ENCODE measurements at places on chromosomes 1 and 21.
A peak's percentile ranks its signal among the peaks of the same experiment; 100 is the strongest.

DNA sequence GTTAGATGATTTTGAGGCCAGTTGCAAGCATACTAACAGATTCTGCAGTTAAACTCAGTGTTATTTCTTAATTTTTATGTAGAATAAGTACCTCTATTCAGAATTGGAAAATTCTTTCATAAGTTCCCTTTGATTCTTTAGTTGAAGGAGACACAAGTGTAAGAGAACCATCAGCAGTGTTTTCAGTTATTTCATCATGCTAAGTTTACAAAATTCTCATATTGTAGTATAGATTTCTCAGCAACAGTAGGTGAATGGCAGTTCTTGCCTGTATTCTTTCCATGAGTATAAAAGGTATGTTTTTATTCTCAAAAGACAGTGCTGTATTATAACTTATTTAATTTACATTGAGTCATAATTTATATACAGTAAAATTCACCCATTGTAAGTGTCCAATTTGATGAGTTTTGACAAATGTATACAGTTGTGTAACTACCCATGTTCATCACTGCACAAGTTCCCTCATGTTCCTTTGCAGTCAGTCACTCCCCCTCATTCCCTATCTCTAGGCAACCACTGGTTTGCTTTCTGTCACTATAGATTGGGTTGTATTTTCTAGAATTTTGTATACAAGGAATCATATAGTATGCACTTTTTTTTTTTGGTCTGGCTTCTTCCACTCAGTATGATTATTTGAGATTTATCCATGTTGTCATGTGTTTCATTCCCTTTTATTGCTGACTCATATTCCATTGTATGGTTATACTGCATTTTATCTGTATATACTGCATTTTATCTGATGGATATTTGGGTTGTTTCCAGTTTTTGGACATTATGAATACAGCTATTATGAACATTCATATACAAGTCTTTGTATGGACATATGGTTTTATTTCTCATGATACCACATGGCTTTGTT is 3.9 kb downstream of the RPS6KC1 start:
- DNase-seq, result no peak
- H3K4me1 ChIP-seq, result peaks cover 39% of the 10 kb centered on the region
- peak overlapping the region; percentile 41 for H3K27ac ChIP-seq
- no peak overlapping the region for H3K4me3 ChIP-seq

DNA sequence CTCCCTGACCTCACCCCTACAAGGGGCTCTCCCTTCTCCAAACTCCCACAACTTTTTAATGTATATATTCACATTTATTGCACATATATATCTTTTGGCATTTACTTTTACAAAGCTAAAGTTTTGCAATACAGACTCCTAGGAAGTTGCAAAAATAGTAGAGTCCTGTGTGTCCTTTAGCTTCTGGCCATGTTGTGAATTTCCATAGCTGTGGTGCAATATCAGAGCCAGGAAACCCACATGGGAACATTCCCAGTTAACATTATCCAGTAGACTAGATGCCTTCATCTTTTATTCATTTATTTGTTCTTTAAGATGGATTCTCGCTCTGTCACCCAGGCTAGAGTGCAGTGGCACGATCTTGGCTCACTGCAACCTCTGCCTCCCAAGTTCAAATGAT is 343.0 kb downstream of the PCP4 start:
- H3K27ac ChIP-seq, result no peak overlapping the region
- peaks cover 24% of the 10 kb centered on the region for H3K27me3 ChIP-seq
- no peaks in the 10 kb centered on the region for H3K36me3 ChIP-seq
- DNase-seq, result no peak
- no peaks in the 10 kb centered on the region for H3K4me1 ChIP-seq

DNA sequence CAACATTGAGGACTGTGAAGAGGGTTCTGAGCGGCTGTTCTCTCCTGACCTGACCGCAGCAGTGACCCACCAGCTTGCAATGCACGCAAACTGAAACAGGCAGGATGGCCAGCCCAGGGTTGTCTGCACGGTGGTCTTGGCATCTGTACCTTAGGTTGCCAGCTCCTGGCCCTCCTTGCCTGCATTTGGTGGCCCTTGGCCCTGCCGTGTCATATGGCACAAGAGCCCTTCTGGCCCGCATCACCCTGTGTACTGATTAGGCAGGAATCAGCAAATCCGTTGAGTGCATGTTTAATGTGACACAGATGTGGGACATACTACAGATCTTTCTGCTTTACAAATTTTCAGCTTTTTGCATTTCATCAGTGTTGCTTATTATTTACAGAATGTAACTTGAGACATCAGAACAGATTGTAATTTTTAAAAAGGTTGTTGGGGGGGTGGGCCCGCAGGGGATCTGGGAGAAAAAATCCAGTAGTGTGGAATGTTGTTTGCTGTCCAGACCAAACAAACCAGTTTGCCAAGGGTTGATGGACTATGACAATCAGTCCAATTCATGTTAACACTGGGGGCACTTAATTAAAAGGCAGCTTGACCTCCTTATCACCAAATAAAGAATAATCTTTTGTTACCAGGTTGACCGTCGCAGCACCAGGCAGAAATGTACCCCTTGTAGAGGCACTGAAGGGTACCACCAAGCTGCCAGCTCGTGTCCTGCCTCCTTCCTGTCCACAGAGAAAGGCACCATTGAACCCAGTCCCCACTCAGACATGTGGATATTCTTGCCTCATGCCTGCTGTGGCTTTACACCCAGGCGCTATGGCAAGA is 132.6 kb downstream of the DHRS3 start:
- DNase-seq, result no peak
- H3K4me3 ChIP-seq, result no peak overlapping the region
- peak overlapping the region; percentile 98 for H3K27ac ChIP-seq
- peaks cover 79% of the 10 kb centered on the region for H3K4me1 ChIP-seq
- peaks cover 21% of the 10 kb centered on the region for H3K36me3 ChIP-seq

DNA sequence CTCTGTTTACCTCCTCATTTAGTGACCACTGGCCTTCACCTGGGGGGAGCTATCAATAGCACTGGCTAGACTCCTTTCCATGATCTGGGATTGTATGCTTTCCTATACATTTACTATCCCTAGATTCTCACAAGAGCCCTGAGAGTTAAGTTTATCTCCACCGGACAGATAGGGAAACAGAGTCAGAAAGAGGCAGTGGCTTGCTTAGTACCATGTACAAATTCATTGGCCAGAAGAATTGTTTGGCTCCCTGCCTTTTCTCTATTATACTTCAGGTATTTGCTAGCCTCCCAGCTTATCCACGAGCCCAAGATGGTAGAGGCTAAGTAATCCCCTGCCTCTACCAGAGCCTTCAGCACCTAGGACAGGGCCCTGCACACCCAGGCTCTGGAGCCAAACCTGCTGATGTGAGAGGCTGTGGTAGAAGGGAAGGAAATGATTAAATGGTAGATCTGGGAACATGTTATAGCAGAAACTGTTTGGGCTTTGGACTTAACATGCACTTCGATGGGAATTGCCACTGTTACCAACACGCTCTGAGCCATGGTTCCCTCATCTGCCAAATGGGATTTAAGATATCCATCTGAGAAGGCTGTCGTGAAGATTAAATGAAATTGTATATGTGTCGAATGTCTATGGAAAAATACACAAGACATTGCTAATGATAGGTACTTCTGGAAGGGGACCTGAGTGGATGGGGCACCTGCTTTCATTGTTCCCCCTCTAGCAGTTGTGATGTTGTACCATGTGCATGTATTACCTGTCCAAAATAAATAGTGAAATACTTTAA is 3.1 kb upstream of the BLACAT1 start:
- no peak for DNase-seq
- no peak overlapping the region for H3K4me3 ChIP-seq
- H3K27ac ChIP-seq, result no peak overlapping the region
- peaks cover 72% of the 10 kb centered on the region for H3K27me3 ChIP-seq
- no peaks in the 10 kb centered on the region for H3K36me3 ChIP-seq
- H3K4me1 ChIP-seq, result peaks cover 16% of the 10 kb centered on the region

- H3K4me1 ChIP-seq, result peaks cover 14% of the 10 kb centered on the region
- no peak for DNase-seq
- no peaks in the 10 kb centered on the region for H3K27me3 ChIP-seq
- H3K27ac ChIP-seq, result no peak overlapping the region
- H3K36me3 ChIP-seq, result no peaks in the 10 kb centered on the region
These were observed 141.5 kb downstream of the PAPPA2 start for GRCh38 chr1:176604461-176604860.

DNA sequence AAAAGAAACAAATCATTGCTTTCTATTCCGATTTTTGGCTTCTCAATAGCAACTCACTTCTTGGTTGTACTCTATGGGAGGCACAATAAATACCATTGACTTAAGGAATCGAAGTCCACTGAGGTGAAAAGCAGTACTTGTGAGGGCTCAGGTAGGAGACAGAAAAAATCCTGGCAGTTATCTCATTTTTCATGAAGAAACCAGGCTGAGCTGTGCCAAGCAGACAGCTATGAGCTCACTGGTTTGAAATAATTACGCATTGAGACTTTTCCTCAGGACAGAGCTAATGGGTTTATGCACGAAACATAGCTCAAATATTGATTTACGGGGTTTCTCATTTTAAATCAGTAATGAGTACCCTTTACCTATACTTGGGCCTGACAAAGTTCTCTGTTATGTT is 18.5 kb downstream of the COLGALT2 start:
- peaks cover 67% of the 10 kb centered on the region for H3K4me1 ChIP-seq
- no peaks in the 10 kb centered on the region for H3K36me3 ChIP-seq
- no peaks in the 10 kb centered on the region for H3K27me3 ChIP-seq
- DNase-seq, result no peak

DNA sequence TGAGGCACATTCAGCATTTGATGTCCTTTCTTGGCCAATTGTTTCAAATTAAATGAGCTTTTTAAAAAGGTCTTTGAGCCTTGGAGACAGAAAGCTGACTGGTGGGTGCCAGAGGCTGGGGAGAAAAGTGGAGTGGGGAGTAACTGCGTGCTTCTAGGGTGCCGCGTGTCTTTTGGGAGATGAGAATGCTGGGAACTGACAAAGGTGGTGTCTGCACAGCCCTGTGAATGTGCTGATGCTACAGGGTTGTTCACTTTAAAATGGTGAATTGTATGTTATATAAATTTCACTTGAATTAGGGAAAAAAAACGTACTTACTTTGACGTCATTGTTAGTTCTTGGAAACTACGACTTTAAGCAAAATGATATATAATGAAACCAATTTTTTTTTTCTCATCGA is 8.1 kb upstream of the TFF1 start:
- no peak overlapping the region for H3K27ac ChIP-seq
- peaks cover 43% of the 10 kb centered on the region for H3K27me3 ChIP-seq
- no peak overlapping the region for H3K4me3 ChIP-seq
- no peak for DNase-seq
- no peaks in the 10 kb centered on the region for H3K36me3 ChIP-seq

- H3K36me3 ChIP-seq, result no peaks in the 10 kb centered on the region
- no peak overlapping the region for H3K4me3 ChIP-seq
- H3K27me3 ChIP-seq, result no peaks in the 10 kb centered on the region
- DNase-seq, result no peak
- H3K27ac ChIP-seq, result peak overlapping the region; percentile 16
These were observed 47.4 kb downstream of the PTPRC start for GRCh38 chr1:198686069-198686728.

DNA sequence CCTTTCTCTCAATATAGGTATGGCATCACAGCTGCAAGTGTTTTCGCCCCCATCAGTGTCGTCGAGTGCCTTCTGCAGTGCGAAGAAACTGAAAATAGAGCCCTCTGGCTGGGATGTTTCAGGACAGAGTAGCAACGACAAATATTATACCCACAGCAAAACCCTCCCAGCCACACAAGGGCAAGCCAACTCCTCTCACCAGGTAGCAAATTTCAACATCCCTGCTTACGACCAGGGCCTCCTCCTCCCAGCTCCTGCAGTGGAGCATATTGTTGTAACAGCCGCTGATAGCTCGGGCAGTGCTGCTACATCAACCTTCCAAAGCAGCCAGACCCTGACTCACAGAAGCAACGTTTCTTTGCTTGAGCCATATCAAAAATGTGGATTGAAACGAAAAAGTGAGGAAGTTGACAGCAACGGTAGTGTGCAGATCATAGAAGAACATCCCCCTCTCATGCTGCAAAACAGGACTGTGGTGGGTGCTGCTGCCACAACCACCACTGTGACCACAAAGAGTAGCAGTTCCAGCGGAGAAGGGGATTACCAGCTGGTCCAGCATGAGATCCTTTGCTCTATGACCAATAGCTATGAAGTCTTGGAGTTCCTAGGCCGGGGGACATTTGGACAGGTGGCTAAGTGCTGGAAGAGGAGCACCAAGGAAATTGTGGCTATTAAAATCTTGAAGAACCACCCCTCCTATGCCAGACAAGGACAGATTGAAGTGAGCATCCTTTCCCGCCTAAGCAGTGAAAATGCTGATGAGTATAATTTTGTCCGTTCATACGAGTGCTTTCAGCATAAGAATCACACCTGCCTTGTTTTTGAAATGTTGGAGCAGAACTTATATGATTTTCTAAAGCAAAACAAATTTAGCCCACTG is 11.5 kb downstream of the HIPK1 start:
- no peak for DNase-seq
- no peaks in the 10 kb centered on the region for H3K27me3 ChIP-seq
- H3K36me3 ChIP-seq, result peaks cover 28% of the 10 kb centered on the region
- H3K4me3 ChIP-seq, result no peak overlapping the region
- H3K27ac ChIP-seq, result peak overlapping the region; percentile 69
- peaks cover 10% of the 10 kb centered on the region for H3K4me1 ChIP-seq

DNA sequence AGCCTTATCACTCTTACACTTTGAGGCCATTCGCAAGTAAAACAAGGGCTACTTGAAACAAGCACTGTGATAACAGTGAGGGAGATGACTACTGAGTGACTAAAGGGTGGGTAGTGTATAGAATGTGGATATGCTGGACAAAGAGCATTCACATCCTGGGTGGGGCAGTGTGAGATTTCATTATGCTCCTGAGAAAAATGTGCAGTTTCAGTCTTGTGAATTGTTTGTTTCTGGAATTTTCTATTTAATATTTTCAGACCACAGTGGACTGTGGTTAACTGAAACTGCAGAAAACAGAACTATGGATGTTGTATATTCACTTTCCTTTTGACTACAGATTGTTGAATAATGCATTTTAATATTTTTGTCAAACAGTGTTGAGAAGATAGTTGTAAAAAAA is 25.1 kb upstream of the B3GALT2 start:
- H3K27ac ChIP-seq, result peak overlapping the region; percentile 63
- no peak overlapping the region for H3K4me3 ChIP-seq
- DNase-seq, result no peak
- H3K36me3 ChIP-seq, result peaks cover 79% of the 10 kb centered on the region
- H3K4me1 ChIP-seq, result no peaks in the 10 kb centered on the region
- H3K27me3 ChIP-seq, result no peaks in the 10 kb centered on the region

GRCh38 chr1:150621497-150622302 is 7.7 kb downstream of the ENSA start:
- H3K27me3 ChIP-seq, result no peaks in the 10 kb centered on the region
- peaks cover 39% of the 10 kb centered on the region for H3K36me3 ChIP-seq
- DNase-seq, result no peak
- peaks cover 27% of the 10 kb centered on the region for H3K4me1 ChIP-seq
- H3K4me3 ChIP-seq, result no peak overlapping the region

- no peaks in the 10 kb centered on the region for H3K36me3 ChIP-seq
- H3K27ac ChIP-seq, result no peak overlapping the region
- no peaks in the 10 kb centered on the region for H3K27me3 ChIP-seq
- no peak for DNase-seq
These were observed 6.3 kb downstream of the ATF6 start for GRCh38 chr1:161772397-161772796.

- no peaks in the 10 kb centered on the region for H3K27me3 ChIP-seq
- H3K4me3 ChIP-seq, result no peak overlapping the region
- no peak overlapping the region for H3K27ac ChIP-seq
These were observed 69.0 kb downstream of the PGBD5 start for GRCh38 chr1:230356869-230357794.

Data from mesothelial cell of epicardium (in vitro differentiated cells).